ENCODE measurements at places on chromosomes 13 and 19. TPM values are rescaled to one million over a fixed set of nuclear protein-coding genes. Genes with fewer than 3 reads are reported as not detected.

GRCh38 chr19:3450796-3451411, 29.4 kb downstream of the SMIM24 start:
- H3K4me1 ChIP-seq = peaks cover 1% of the 10 kb centered on the region
- no peak overlapping the region for H3K4me3 ChIP-seq
- H3K27ac ChIP-seq = no peak overlapping the region
- no peaks in the 10 kb centered on the region for H3K27me3 ChIP-seq
- H3K36me3 ChIP-seq = no peaks in the 10 kb centered on the region

- H3K36me3 ChIP-seq = no peaks in the 10 kb centered on the region
- H3K27ac ChIP-seq = no peak overlapping the region
- DNase-seq = no peak
- H3K27me3 ChIP-seq = peaks cover 25% of the 10 kb centered on the region
Measured at GRCh38 chr13:48112896-48113755, 18.2 kb upstream of the MED4 start.

The TUBB4A gene
- 7.9 TPM for total RNA-seq

The CYP2A6 gene
- total RNA-seq = not detected

The KPNA3 gene
- total RNA-seq = 49.0 TPM
